Activated naive CD4-positive, alpha-beta T cell (primary cell): ENCODE measurements at places on chromosomes 16 and 17.

DNA sequence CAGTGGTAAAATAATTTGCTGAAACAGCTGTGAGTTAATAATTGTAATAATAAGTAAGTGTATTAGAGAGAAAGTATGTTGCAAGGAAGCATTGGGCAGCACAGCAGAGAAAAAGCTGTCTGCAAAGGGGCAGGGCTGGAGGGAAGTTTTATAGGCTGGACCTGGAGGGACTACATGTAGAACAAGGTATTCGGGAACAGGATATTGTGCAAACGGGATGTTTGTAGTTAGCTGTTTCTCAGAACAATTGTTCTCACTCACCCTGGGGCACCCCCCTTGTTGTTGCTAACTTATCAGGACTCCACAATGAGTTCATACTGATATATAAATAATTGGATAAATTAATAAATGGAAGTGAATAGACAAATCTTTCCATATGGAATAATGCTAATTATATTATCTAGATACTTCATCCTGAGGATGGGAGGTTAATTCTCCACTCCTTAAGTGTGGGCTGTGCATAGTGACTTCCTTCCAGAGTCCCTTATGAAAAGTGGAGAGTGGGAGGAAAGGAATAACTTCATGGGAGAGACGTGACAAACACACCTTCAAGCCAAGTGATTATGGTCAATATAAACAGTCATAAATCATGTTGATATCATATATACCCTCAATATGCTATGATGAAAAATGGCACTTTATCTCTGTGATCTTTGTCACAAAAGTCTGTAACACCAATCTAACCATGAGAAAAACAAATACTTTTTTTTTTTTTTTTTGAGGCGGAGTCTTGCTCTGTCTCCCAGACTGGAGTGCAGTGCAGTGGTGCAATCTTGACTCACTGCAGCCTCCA lies 85.4 kb downstream of the PPM1E start:
- no peak for DNase-seq

DNA sequence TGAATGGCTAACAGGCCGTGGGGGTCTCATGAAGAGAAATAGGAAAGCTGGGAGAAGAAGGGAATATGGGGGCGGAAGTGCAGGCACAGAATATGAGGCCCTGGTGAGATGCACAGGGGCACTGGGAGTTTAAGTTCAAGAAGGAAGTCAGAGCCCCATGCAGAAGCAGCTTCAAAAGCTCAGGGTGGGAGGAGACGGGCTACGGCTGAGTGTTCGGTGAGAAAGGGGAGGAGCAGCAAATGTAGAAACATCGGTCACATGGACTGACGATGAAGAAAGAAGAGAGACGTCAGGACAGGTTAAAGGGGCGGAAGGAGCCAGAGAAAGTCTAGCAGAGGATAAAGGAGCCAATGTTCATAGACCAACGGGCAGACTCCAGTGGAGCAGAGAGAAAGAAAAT lies 204.5 kb upstream of the ZFHX3 start:
- no peak for DNase-seq

GRCh38 chr16:4115209-4115948 lies 863 bp downstream of the ADCY9 start:
- no peak for DNase-seq

DNA sequence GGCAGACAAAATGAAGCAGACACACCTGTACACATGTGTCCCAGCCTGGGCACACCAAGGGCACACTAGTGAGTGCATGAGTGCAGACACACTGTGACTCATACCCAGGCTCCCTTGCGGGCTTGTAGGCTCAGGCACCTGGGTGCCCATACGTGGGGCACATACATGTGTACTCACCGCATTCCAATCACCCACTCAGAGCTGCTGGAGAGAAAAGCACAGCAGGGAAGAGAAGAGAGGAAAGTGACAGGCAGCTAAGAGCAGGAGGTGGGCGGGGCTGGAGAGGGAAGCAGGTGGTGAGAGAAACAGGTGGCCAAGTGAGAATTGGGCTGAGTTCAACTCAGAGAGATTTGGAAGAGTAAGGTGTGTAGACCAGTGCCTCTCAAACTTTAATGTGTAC lies 54.0 kb downstream of the TMEM132E start:
- DNase-seq, result no peak

DNA sequence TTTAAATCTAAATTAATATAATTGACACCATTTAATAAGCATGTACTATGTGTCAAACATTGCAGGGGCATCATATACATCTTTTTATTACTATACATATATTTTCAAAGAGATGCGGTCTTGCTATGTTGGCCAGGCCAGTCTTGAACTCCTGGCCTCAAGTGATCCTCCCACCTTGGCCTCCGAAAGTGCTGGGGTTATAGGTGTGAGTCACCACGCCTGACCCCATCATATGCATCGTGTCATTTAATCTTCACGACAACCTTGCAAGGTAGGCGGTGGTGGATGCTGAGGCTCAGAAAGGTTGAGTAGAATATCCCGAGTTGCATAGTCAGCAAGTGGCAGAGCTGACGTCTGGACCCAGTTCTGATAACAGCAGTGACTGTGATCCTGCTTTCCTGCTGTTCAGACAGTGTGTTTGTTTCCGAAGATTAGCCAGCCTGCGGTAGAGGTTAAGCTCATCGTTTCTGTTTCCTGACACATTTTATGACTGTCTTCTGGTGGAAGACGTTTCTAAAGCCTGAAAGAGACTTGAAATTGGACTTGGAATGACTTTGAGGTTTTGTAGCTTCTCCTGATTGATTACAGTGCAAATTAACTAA lies 316.6 kb downstream of the SNX29 start:
- no peak for DNase-seq

DNA sequence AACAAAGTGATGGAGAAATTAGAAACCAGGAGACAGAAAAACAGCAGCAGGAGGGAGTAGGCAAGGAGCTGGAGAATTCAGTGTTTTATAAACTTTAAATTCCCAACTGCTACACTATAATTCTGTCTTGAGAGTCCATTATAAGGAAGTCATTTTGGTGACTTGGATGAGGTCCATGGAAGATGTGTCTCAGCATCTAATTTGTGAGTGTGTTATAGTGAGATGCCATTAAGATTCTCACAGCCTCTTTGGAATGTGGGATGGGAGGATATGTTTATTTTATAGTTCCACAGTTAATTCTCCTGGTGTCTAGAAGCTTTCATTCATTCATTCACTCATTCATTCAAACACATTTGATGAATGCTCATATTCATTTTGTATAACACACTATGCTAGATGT lies 206.0 kb upstream of the MYOCD start:
- DNase-seq, result no peak

DNA sequence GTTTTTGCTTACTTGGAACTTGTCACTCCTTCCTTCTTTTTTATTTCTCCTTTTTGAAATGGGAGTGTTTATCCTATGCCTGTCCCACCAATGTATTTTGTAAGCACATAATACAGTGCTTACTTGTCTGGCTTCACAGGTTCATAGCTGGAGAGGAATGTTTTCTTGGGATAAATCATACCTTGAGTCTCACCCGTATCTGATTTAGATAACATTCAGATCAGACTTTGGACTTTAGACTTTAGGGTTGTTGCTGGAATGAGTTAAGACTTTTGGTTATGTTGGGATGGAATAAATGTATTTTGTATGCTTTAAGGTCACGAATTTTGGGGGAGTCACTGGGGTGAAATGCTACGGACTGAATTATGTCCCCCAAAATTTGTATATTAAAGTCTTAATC lies 13.0 kb upstream of the LRRC75A start:
- no peak for DNase-seq

GRCh38 chr16:1965396-1966001 lies 873 bp upstream of the RPS2 start:
- DNase-seq, result no peak

GRCh38 chr17:33398386-33398785 lies 105.3 kb upstream of the ASIC2 start:
- no peak for DNase-seq

- DNase-seq, result no peak
Observed at GRCh38 chr16:9159839-9160550, 68.6 kb downstream of the HAPSTR1 start.

DNA sequence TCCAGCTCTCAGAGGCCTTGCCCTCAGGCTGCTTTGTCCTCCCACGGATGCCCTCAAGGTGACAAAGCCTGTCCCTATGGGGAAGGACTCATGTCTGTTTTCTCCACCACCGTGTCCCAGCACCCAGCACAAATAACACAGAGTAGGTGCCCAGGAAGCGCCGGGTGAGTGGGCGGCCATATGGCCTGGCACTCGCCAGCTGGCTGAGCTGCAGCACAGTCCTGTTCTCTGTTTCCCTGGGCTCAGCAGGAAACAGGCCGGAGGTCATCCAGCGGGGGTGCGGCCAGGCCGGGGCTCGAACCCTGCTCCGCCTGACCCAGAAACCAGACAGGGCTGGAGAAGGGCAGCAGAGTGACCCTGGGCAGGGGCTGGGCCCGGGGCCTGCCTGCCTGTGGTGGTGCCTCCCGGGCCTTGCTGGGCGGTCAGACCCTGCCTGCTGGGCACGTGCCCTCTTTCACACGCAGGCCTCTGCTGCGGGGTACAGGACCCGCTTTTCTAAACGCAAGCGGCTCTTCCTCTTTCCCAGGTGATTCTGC lies 139.0 kb upstream of the CIBAR2 start:
- DNase-seq, result no peak

GRCh38 chr17:15510361-15510760 lies 42.9 kb upstream of the CDRT4 start:
- DNase-seq, result no peak

- DNase-seq, result no peak
Observed at GRCh38 chr16:48276102-48276501, 28.8 kb upstream of the ABCC11 start.

DNA sequence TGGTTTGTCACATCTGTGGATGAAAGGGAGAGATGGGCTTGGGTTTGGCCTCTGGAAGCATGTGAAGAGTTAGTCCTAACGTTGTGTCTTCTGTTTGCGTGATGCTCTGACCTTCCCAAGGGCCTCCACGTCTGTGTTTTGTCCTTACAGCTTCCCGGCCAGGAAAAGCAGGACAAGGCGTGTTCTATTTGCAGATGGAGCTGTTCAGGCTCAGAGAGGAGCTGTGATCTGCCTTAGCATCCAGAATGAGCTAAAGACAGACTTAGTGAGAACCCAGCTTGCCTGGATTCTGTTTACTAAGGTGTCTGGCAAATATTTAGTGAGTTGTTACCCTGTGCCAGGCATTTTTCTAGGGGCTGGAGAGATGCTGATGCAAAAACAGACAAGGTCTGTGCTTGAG lies 282.1 kb downstream of the CBLN1 start:
- no peak for DNase-seq

DNA sequence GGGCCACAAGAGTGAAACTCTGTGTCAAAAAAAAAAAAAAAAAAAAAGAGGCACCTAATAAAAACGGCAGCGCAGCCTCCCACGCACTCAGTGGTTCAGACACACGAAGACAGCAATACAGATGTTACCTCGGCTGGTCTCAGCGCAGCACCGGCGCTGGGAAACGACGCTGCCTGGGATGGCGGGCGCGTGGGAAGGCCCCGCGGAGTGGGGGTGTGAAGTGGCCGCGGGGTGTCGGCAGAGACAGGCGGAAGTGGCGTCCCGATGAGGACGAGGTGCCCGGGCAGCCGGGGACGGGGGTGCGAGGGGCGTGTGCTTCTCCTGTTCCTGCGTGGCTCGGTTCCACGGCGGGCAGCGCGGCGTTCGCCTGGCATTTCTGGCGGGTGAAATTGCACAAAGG lies 179.4 kb downstream of the BANP start:
- DNase-seq, result no peak

DNA sequence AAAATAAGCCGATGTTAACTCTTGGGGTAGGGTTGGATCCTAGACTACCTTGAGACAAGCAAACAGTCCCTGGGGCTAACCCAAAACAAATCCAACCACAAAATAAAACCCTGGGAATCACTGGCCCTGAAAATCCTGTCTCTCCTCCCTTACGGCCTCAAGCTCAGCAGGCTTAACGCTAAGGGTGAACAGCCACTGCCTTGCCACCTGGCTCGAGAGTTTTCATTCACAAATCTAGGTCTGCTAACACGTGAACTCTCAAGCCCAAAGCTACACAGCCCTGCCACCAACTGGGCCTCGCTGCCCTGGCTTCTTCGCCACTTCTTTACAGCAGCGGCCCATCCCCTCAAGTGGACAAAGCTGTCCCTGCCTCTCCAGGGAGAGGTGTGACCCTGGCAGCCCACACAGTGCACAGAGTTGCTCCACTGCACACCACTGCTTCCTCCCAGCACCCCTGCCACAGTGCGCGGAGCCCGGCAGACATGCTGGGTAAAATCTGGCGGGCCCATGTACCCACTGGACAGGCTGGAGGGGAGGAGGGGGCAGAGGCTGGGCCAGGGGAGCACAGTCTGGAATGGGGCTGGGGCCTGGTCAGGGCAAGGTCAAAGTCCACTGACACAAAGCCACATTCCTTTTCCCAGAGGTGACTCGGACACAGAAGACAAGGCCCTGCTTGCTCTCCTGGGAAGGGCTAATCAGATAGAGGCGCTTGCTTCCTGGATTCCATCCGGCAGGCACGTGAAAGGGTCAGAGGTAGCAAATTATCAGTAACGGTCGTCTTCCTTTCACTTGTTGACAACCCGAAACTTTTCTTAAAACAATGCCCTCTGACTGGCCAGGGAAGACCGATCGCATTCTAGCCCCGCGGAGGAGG lies 996 bp downstream of the PCYT2 start:
- no peak for DNase-seq

DNA sequence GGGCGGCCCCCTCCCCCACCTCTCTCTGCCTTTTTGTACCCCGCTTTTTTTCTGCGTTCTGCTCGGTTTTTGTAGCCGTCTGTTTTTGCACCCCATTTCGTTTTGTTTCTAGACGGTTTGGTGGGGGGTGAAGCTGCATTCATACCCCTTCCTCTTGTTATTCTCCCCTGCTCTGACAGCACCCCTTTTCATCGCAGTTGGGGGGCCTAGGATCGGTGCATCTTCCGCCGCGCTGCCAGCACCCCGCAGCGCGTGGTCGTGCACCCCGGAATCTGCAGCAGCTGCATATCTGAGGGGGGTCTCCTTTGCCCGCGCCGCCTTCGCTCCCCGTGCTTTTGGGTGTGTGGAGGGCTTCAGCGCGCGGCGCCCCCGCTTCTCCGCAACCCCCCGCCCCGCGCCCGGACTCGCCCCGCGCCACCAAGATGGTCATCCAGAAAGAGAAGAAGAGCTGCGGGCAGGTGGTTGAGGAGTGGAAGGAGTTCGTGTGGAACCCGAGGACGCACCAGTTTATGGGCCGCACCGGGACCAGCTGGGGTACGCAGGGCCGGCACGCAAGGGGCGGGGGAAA lies 455 bp downstream of the ATP1B2 start:
- DNase-seq, result no peak

- DNase-seq, result no peak
Observed at GRCh38 chr16:68079626-68080344, 5.4 kb upstream of the NFATC3 start.

GRCh38 chr16:14489460-14489859 lies 140.6 kb downstream of the PARN start:
- no peak for DNase-seq

GRCh38 chr16:69267633-69268032 lies 43.5 kb upstream of the VPS4A start:
- DNase-seq, result no peak

DNA sequence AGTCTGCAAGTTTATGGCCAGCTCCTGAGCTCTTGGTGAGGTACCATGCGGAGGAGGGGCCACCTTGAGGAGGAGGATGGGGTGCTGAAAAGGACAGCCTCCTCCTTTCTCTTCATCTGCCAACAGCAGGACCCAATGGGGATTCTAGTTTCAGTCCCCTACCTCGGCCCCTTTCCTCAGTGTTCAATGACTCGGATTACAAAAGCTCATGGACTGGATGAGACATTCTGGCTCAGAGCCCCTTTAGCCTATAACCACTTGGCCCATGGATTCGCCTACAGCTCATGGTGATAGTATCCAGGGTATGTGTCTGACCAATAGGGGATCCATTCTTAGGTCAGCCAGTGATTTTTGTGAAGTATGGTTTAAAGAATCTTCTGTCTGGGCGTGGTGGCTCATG lies 8.5 kb upstream of the PIK3R6 start:
- no peak for DNase-seq
